ENCODE measurements at places on chromosomes 11 and 22. TPM values are rescaled to one million over a fixed set of nuclear protein-coding genes. Genes with fewer than 3 reads are reported as not detected.

GRCh38 chr11:116175707-116176106 is 597.1 kb downstream of the BUD13 start:
- DNase-seq = peak; percentile 62

DNA sequence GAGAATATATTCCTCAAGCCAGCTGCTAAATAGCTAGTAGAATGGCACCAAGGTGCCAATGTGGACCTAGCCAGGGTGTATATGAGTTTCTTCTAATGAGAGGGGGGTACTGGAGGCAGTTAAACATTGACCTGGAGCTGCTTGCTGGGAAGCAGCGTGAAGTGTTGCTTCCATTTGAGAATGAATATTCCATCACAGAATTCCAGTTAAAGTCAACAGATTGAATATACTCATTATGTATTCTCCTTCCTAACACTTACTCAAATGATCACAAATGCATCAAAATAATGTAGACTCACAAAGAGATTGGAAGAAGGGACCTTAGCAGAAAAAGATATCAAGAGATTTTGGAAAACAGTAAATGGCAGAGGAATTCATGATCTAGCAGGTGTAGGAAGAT is 102.1 kb downstream of the CD44 start:
- no peak for DNase-seq

DNA sequence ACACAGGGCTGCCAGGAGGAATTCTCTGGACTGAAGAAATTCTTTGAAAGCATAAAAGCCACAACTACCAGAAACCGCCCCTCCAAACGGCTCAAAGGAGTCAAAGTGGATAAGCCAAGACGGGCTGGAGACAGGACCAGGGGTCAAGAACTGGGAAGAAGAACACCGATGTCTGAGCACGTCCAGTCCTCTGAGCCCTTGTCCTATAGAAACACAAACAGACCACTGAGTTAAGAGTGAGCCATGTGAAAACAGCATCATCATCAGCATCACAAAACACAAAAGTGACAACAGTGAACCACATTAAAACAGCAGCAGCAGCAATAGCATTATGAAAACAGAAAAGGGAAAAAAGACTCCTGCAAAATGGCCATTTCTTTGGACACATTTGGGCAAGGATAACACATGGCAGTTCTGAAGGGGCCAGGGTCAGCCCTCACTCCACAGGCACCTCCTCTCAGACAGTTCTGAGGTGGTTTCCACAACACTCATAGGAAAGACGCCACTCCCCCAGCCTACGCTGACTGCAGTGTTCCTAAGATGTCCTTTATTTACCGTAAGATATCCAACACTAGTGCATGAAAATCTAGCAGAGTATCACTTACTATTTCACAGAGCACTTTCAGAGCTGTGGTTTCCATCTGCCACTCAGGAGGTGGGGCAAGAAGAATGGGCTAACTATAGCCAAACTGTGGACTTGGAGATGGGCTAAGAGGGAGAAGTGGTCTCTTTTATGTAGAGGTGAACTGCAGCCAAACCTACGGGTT is 28.6 kb upstream of the YPEL1 start:
- no peak for DNase-seq

DNA sequence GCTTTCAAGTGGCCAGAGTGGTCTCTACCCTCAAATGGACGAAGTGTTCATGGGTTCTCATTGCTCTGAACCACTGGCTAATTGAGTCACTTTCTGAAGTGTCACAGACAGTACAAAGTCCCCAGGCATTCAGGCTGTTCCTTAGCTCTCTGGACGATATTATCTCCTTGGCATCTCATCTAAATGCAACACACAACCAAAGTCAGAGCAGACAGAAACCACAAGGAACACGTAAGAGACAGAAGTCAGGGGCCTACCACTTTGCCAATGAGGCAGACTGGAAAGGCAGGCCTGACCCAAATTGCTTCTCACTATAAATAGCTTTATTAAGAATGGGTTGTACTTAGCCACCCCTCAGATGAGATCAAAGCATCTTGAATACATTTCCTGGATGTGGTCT is 29.0 kb upstream of the LDLRAD3 start:
- no peak for DNase-seq

GRCh38 chr22:23457380-23457985 is 122.6 kb downstream of the IGLL1 start:
- DNase-seq = peak; percentile 7

- no peak for DNase-seq
These were observed 187.5 kb downstream of the SWAP70 start for GRCh38 chr11:9851366-9851765.

DNA sequence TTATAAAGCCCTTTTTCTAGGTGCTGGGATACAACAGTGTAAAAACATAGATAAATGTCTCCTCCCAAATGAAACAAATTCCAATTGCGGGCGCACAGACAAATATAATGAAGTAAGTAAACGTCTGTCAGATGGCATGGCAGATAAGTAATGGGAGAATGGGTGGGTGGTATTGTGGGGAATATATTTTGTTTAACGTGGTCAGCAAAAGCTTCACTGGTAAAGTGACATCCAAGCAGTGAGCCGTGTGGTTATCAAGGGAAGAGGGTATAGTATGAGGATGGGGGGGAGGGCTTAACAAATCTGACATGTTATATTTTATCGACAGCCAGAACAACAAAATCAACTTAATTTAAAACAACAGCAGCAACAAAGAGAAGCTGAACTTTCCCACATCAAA is 1.2 kb downstream of the SVIP start:
- DNase-seq = no peak

DNA sequence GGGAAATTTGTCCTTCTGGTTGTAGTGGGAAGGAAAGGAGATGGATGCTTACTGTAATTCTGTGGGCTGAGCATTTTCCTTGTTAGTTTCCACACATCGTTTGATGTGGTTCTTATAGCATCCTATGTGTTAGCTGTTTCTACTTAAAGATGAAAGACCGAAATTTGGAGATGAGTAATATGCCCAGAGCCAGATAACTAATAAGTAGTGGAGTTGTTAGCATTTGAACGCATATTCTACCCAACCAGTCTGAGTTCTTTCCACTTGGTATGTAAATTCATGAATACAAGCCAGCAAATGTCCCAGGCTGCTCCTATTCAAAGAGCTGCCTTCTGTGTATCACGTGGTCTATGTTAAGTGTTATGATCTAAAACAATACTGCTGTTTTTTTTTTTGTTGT is 14.6 kb downstream of the SPECC1L start:
- no peak for DNase-seq

DNA sequence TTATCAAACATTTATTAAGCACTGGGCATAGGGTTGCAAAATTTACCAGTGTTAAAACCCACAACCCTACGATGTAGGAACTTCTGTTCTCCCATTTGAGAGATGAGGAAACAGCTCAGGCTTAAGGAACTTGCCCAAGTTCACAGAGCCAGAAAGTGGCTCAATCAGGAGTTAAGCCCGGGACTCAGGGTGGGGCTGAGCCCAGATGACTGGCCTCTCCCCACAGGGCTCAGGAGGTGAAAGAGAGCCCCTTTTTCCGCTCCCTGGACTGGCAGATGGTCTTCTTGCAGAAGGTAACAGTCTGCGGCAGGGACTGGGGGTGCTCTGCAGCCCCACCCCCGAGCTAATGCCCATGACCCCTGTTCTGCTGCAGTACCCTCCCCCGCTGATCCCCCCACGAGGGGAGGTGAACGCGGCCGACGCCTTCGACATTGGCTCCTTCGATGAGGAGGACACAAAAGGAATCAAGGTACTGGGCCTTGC is 5.6 kb upstream of the ANKRD13D start:
- DNase-seq = no peak

GRCh38 chr22:47631571-47632102 is 869.2 kb downstream of the TBC1D22A start:
- no peak for DNase-seq

- DNase-seq = no peak
These were observed 38.5 kb downstream of the ZC3H7B start for GRCh38 chr22:41339823-41340222.

GRCh38 chr11:64729851-64730382 is 6.9 kb upstream of the NRXN2 start:
- DNase-seq = no peak

- DNase-seq = no peak
These were observed 4.2 kb downstream of the LHFPL7 start for GRCh38 chr22:24942301-24942700.

DNA sequence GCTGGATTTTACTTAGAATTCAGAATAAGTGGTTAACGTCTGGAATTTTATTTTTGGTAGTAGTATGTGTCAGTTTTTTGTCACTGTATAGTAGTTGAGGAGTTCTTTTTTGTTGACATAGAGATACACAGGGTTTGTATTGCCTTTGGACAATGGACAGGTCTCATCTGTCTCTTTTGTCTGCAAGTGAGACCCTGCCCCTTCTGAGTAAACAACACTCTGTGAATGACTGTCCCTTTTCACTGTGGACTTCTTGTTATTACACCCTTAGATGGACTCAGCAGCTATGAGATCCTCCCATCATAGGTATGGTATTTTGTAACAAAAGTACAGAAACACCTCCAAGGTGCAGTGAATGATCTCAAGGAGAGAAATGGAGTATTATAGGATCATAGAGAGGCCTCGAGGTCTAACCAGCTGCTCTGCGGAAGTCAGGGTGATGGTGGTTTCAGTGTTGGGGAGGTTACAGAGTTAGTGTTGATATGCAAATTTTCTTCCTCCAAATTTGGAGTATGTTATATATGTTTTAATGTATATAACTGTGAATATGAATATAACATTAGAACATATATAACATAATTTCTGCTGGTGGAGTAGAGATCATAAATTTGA is 7.8 kb downstream of the PPP6R3 start:
- no peak for DNase-seq

GRCh38 chr11:102384419-102385079 is 37.5 kb downstream of the BIRC2 start:
- DNase-seq = no peak

OR2AG2 gene
- total RNA-seq = 2.3 TPM

C11orf42 gene
- not detected for total RNA-seq

RAG2 gene
- not detected for total RNA-seq

CLCF1 gene
- total RNA-seq = 0.27 TPM

HTR3A gene
- total RNA-seq = not detected

TRIM66 gene
- total RNA-seq = 4.9 TPM

Data from cerebellum (tissue), 4 donors.